ENCODE measurements at places on chromosomes 7 and 10. TPM values are rescaled to one million over a fixed set of nuclear protein-coding genes. Genes with fewer than 3 reads are reported as not detected.

Gene COL26A1
- 0.29 TPM for total RNA-seq

Gene LRGUK
- total RNA-seq: 2.4 TPM

Gene MARVELD1
- 37.8 TPM for total RNA-seq

Gene TFPI2
- total RNA-seq: 4.0 TPM

Gene GPC2
- total RNA-seq: 5.6 TPM

Gene C7orf57
- total RNA-seq: not detected

Gene KCNH2
- total RNA-seq: 49.4 TPM

Gene HTR7
- total RNA-seq: 1.2 TPM

Gene VPS41
- total RNA-seq: 103 TPM

Gene TFEC
- total RNA-seq: 4.2 TPM

Gene GATA3
- 1.5 TPM for total RNA-seq

Gene AEBP1
- total RNA-seq: 107 TPM

Gene INSYN2A
- total RNA-seq: not detected

Gene ADAMTS14
- total RNA-seq: 4.3 TPM

Gene UPK3BL2
- total RNA-seq: 20.3 TPM

Gene ABCB4
- total RNA-seq: 2.0 TPM

Gene LRRC18
- total RNA-seq: 0.20 TPM

Gene IGFBP3
- total RNA-seq: 67.4 TPM

Gene EPDR1
- 23.2 TPM for total RNA-seq

Gene SFTPD
- 0.52 TPM for total RNA-seq

Gene MYPN
- total RNA-seq: not detected

Gene SAMD9L
- 6.4 TPM for total RNA-seq

Gene NYAP1
- total RNA-seq: 1.2 TPM

Gene IFRD1
- total RNA-seq: 45.8 TPM

Gene FAM25A
- not detected for total RNA-seq

Gene OR6B1
- total RNA-seq: not detected

Gene PRLHR
- total RNA-seq: 0.17 TPM

Gene MKX
- 5.2 TPM for total RNA-seq

Gene ANKRD7
- not detected for total RNA-seq

Gene ZYX
- total RNA-seq: 276 TPM

Gene GPR15LG
- 0.32 TPM for total RNA-seq

Gene SH2D4B
- not detected for total RNA-seq

Gene DKK1
- total RNA-seq: 9.3 TPM

Gene MUC3A
- 230 TPM for total RNA-seq

Gene RSU1
- 51.0 TPM for total RNA-seq

Gene DNAJC12
- 11.7 TPM for total RNA-seq

Gene LIPN
- total RNA-seq: not detected

Gene AZGP1
- 104 TPM for total RNA-seq

Gene BRAT1
- total RNA-seq: 35.2 TPM

Data from mucosa of gallbladder (tissue), 1 donor.